Astrocyte of the spinal cord (primary cell): ENCODE measurements at places on chromosomes 4 and X.

DNA sequence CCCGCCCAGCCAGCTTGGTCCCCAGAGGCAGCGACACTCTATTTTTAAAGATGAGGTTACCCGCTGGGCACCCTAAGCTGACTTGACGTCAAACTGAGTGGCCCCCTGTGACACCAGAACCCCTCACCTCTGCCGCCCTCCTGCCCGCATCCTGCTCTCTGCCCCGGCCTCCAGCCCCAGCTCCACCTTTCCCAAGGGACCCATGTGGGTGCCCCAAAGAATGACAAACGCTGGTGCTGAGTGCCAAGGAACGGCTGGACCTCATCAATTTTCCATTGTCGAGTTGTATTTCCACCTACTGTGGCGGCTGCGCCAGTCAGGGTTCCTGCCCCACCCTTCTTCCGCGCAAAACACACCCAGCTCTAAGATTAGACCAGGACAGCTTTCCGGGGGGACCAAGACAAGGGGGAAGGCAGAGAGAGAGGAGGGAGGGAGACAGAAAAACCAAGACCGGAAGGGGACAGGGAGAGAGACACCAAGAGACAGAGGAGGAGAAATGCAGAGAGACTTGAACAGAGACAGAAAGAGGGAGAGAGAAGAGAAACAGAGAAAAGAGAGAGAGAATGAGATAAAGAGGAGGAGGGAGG is 2.0 kb downstream of the PRKX start:
- DNase-seq, result no peak

GRCh38 chr4:136769717-136770116 is 762.6 kb downstream of the PCDH18 start:
- no peak for DNase-seq

GRCh38 chrX:123803331-123803983 is 56.4 kb upstream of the XIAP start:
- peak; percentile 72 for DNase-seq

- no peak for DNase-seq
Observed at GRCh38 chrX:99192421-99192820, 1217.7 kb downstream of the PCDH19 start.

DNA sequence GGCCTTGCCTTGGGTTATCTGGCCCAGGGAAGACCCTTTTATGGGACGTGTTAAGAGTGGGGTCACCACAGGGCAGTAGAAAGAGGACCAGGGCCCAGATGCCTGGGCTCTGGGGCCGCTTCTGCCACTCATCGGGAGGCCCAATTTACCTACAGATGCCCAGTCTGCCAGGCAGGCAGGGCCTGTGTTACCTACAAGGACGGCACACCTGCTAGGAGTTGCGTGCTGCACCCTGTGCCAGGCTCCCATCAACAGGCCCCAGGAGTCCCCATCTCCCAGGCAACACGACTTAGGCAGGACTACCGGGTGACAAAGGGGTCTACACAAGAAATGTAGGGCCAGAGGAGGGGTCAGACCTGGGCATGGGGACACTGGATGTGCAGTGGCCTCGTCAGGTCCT is 34.6 kb downstream of the WDR1 start:
- no peak for DNase-seq

DNA sequence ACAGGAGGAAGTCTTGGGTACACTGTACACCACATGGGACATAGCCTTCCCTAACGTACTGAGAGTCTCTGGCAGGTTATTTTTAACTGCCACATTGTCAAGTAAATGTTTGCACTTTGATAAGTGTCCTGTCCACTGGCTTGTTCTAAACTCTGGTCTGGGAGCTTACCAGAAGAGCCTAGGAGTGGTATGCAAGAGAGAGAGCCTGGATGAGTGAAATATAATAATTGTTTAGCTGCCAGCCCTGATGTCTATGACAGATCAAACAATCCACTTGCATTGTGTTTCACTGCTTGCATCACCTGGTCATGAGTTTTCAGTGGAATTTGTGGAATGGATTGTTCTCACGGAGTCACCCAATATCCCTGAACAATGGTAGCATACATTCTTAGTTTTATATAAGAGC is 91.6 kb downstream of the SHROOM3 start:
- DNase-seq, result peak; percentile 18

GRCh38 chrX:21656587-21657317 is 1.4 kb downstream of the KLHL34 start:
- no peak for DNase-seq

DNA sequence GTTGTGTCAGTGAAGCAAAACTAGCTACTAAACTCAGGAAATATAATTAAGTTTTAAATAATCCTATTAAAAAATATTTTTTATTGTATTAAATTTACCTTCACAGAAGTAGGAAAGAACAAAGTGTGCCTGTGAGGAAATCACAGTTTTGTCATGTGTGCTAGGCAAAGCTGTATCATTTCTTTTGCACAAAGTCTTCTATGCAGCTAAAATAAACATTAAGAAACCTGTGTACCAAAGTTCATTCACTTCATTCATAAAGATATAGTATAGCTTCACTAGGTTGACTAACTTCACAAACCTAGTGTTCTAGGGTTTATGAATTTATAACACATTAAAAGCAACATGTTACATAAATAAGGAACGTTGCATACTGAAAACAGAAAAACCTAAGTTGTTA is 131.0 kb downstream of the PDS5A start:
- no peak for DNase-seq

GRCh38 chr4:37889849-37890800 is 759 bp upstream of the TBC1D1 start:
- no peak for DNase-seq

DNA sequence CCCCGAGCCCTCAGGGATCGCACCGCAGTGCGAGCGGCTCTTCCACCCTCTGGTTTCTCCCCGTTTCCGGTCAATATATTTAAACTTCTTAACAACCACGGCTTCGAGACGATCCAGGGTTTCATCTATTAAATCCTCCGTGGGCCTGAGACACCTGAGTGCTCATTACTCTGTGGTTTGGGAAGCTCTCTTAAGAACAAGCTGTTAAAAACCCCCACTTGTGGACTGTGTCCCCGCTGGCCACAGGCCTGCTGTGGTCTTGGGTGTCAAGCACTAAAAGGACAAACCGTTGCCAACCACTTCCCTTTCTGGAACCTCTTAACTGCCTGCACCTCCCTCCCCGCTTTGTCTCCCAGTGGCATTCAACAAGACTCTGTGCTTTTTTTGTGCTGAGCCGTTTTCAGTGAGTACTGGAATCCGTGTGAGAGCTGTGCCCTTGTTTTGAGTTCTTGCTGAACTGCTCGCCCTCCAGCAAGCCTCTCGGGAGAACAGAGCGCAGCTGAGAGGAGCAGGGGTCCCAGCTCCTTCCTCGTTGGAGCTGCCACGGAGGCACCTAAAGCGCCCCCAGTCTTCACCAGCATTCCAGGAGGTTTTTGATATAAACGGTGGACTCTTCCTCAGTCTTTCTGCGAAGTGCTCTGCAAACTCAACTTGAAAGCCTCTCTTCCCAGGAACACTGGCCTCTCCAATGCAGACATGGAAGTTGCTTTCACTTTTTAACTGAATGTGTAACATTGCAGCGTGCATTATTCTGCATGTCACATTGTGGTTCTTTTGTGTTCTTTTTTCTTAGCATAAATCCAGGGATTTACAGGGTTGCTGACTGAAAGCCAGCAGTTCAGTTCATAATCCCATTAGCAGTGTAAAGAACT is 691 bp upstream of the IGFBP7 start:
- DNase-seq, result peak; percentile 83

GRCh38 chrX:12118134-12118533 is 20.1 kb upstream of the FRMPD4 start:
- no peak for DNase-seq

- DNase-seq, result no peak
Observed at GRCh38 chrX:40088299-40088625, 9.5 kb downstream of the BCOR start.

GRCh38 chr4:139282721-139283075 is 2.7 kb upstream of the MGARP start:
- DNase-seq, result no peak
